ENCODE measurements at places on chromosomes 7 and 10.

DNA sequence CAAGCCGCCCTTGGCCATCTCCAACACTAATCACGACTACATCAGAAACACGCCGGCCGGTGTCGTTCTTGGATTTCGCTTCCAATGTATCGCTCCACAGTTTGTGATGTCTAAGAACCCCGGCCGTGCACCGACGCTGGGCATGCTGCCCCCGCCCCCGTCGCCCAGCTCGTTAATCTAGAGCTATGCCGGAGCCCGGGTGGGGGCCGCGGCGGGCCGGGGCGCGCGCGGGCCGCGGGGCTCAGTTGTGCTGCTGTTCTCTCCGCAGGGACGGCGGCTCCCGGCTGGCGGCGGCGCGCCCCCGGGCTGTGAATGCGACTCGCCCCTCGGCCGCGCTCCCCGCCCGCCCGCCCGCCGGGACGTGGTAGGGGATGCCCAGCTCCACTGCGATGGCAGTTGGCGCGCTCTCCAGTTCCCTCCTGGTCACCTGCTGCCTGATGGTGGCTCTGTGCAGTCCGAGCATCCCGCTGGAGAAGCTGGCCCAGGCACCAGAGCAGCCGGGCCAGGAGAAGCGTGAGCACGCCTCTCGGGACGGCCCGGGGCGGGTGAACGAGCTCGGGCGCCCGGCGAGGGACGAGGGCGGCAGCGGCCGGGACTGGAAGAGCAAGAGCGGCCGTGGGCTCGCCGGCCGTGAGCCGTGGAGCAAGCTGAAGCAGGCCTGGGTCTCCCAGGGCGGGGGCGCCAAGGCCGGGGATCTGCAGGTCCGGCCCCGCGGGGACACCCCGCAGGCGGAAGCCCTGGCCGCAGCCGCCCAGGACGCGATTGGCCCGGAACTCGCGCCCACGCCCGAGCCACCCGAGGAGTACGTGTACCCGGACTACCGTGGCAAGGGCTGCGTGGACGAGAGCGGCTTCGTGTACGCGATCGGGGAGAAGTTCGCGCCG, 1.9 kb downstream of the VWC2 start:
- peak; percentile 20 for DNase-seq

DNA sequence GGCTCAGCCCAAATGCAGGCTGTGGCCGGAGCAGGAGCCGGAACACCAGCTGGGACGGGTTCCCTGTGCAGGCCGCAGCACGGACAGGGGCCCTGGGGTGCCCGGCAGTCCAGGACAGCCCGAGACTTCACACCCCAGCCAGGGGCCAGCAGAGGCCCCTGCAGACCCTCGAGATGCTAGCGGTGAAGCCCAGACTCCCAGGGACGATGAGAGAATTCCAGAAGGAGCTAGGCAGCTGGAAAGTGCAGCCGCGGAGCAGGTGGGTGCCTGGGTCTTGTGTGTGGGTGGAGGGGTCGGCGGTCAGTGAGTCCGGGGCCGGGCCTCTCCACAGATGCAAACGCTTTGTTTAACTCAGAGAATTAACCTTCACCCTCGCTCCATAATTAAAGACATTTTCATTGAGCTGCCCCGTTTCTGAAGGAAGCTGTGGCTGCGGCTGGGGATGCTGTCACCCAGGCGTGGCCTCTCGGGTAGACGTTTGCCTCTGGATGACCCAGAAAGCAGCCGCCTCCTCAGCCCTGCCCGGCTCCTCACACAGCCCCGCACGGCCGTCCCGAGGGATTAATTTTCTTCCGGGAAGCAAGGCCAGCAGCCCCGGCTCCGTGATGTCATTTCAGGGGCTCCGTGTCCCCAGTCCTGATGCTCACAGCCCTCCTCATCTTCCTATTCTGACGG, 26.5 kb downstream of the KNDC1 start:
- no peak for DNase-seq

GRCh38 chr7:101488826-101489572, 126.3 kb downstream of the COL26A1 start:
- no peak for DNase-seq

- no peak for DNase-seq
Measured at GRCh38 chr10:17307123-17307522, 79.1 kb downstream of the VIM start.

DNA sequence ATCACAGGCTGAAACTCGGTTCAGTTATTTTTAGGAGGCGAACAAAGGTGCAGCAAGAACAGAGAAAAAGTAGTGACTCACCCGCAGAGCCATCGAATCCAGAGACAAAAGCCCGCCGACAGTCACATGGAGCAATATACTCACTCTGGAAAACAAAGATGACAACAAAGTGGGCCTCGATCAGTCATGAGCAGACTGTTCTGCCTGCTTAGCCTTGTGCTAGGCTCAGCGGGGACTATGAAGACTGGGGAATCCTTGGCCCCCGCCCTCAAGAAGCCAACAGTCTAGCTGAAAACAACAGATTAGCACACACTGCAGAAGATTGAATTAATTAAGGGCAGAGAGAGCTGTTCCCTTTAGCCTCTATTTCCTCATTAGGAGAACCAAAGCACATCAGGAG, 30.4 kb downstream of the XPNPEP1 start:
- DNase-seq = no peak

DNA sequence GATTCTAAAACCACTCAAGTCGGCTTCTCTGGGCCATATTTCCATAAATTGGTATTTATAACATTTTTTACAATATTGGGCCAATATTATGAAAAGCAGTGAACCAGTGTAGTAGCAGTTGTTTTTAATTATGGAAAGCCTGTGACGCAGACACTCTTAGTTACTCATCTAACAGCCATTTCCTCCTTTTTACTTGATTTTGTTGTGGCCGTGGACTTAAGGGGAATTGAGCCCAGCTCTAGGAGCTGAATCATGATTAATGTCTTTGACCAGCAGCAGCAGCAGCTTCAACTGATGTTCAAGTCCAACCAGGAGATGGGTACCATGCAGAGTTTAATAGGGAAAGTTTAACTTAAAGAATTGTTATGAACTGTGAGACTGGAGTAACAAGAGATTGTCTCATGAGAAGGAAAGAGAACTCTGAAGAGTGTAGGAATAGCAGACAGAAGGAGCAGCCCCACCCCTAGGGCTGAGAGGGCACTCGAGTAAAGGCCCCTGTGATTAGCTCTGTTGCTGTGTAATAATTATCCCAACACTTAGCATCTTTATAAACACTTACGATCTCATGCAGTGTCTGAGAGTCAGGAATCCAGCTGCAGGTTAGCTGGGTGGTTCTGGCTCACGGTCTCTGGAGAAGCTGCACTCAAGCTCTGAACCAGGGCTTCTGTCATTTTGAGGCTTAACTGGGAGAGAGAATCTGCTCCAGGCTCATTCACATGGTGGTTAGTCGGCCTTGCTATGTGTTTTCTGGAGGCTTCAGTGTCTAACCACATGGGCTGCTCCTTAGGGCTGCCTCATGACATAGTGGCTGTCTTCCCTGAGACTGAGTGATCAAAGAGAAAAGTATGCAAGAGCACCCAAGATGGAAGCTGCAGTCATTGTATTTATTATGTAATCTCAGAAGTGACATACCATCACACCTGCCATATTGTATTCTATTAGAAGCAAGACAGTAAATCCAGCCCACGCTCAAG, 4.6 kb downstream of the LANCL2 start:
- DNase-seq = peak; percentile 27

GRCh38 chr7:73892003-73892999, 31.3 kb downstream of the TMEM270 start:
- DNase-seq = no peak

DNA sequence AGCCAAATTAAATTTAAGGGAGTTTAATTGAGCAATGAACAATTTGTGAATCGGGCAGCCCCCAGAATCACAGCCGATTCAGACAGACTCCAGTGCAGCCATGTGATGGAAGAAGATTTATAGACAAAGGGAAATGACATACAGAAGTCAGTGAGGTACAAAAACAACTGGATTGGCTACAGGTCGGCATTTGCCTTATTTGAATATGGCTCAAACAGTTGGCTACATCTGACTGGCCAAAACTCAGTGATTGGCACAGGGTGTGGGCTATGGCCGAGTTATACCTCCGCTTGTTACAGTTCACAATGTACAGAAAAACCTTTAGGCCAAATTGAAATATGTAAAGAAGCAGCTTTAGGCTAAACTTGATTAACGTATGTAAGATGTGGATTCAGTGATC, 30.8 kb upstream of the EIF4H start:
- no peak for DNase-seq

Data from suppressor macrophage (primary cell).